Astrocyte (in vitro differentiated cells and primary cell): ENCODE measurements at places on chromosomes 11 and 22.

- no peak for DNase-seq
Measured at GRCh38 chr11:69299023-69299461, 5.1 kb downstream of the MYEOV start.

DNA sequence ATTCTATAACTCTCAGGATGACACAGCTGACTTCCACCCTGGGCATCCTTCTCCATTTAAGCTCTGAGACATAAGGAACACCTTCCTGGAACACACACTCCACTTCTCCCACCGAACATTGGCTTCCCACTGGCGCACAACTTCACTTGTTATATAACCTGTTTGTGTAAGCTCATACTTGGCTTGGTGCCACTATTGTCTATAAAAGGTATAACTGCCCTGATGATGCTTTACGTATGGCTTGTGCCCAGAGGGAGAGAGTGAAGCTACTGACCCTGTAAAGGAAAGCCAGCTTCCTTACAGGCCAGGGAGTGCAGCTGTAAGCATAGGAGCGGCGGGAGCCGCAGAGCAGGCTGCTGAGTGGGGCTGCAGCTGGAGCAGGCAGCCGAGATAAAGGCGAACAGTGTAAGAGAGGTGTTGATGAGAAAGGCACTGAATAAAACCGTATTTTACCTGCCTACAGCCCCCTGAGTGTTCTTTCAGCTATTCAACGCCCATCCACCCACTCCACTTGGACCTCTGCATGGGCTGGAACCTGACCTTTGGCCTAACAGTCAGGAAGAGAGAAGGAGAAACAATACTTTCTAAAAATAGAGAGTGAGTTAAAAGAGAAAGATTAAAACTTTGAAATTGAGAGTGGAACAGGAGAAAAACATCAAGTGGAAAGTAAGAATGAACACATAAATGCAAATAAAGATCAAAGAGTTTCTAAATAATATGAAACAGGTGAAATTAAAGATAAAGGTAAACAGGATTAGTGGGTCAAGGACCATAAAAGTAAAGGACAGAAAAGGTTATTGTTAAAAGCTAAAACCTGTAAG lies 252.1 kb upstream of the ARHGAP42 start:
- DNase-seq = no peak

GRCh38 chr22:36971341-36972125 lies 47.7 kb downstream of the TST start:
- DNase-seq = no peak

- no peak for DNase-seq
Measured at GRCh38 chr11:59771605-59772004, 16.4 kb downstream of the STX3 start.
